Mucosa of gallbladder (tissue), 1 donor: ENCODE measurements at places on chromosomes 2 and 18. TPM values are rescaled to one million over a fixed set of nuclear protein-coding genes. Genes with fewer than 3 reads are reported as not detected.

RESP18 gene
- total RNA-seq = not detected

CROCC2 gene
- total RNA-seq = 0.09 TPM

SLC9A4 gene
- 19.9 TPM for total RNA-seq

CYP27A1 gene
- 20.4 TPM for total RNA-seq

IHH gene
- 12.8 TPM for total RNA-seq
